Inflammatory macrophage (primary cell): ENCODE measurements at places on chromosomes 7 and 10.

DNA sequence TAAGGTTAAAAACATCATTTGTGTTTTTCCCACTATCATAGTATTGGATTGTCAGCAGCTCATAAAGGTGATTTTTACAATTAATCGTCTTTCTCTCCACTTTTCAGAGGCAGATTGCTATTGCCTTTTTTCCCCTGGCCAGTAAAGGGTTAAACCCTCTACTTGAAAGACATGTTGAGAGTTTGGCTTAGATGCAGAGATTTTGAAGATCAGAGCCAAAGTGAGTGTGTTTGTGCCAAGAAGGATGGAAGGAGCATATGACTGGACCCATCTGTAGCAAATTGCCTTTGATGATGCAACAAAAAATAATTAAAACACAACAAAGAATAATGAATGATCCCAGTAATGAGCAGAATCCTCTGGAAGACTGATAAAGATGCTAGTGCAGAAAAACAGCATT is 373.1 kb downstream of the MALRD1 start:
- DNase-seq, result no peak

DNA sequence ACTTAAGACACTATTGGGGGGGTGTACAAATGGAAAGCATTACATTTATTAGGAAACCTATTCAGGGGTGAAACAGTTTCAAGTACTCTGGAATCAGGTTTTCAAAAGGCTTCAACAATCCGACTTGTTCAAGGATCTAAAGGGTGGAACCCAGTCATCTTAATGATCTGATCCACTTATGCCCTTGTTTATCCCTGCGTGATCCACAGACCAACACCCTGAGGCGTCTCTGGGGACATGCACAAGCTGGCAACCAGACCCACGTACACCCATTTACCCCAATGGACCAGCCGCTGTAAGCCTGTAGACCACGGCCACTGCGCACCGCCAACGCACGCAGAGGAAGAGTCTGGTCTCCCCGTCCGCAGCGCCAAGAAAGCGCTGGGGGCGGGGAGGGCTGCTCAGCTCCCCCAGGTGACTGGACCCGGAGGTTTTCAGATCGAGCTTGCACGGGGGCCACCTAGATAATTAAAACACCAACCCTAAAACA is 13.4 kb downstream of the HNRNPF start:
- DNase-seq, result no peak

GRCh38 chr10:33799281-33799943 is 464.9 kb upstream of the NRP1 start:
- DNase-seq, result no peak

- DNase-seq, result peak; percentile 14
These were observed 12.0 kb downstream of the PPP1R17 start for GRCh38 chr7:31699050-31699449.

GRCh38 chr7:75756206-75756990 is 15.6 kb downstream of the CCL26 start:
- no peak for DNase-seq

DNA sequence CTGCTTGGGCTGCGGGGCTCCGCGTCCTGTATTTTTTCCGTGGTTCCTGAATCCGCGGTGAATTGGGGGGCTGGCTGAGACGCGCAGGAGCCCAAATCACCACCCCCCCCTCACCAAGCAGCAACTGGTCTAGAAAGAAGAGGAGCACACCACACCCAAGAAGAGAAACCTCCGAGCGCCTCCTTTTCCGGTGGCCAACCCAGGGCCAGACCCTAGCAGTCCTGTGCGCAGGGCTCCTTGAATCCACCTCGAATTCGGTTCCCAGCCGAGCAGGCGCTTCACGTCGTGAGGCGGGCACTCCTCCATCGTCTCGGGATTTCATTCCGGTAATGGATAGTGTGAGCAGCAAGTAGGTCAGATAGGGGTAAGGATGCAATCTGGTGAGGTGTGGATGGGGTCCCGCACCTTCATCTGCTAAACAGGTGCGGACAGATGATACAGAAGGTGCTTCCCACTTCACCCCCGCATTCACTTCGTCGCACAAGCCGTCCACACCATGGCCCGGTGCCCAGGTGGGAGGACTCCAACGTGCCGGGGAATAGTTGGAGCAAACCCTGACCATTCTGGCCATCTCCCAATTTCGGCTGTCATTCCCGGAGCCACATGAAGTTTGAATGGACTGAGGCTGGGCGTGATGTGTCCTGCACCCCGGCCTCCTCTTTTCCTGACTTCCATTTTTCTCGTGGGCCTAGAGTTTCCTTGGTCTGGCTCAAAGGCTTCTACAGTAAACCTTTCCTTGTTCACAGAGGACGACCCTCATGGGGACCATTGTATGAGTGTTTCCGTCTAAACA is 19.8 kb upstream of the ZNF273 start:
- no peak for DNase-seq

- DNase-seq, result no peak
These were observed 6.4 kb upstream of the RPP30 start for GRCh38 chr10:90865401-90865800.

DNA sequence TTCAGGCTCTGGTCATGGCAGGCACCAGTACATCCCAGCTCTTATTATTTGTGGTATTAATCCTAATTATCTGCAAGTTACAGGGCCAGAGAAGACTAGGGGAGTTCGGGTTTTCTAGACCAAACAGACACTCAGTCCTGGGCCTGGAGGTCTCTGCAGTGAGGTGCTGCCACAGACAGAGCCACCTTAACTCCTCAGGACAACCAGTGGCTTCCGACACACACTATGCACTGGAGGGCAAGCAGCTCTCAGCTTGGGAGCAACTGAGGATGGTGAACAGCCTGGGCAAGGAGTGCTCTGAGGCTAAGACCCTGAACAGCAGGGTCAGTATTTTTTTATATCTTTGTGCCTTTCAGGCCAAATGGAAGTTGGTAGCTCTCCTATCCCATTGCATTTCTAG is 19.0 kb downstream of the ACTA2 start:
- no peak for DNase-seq

DNA sequence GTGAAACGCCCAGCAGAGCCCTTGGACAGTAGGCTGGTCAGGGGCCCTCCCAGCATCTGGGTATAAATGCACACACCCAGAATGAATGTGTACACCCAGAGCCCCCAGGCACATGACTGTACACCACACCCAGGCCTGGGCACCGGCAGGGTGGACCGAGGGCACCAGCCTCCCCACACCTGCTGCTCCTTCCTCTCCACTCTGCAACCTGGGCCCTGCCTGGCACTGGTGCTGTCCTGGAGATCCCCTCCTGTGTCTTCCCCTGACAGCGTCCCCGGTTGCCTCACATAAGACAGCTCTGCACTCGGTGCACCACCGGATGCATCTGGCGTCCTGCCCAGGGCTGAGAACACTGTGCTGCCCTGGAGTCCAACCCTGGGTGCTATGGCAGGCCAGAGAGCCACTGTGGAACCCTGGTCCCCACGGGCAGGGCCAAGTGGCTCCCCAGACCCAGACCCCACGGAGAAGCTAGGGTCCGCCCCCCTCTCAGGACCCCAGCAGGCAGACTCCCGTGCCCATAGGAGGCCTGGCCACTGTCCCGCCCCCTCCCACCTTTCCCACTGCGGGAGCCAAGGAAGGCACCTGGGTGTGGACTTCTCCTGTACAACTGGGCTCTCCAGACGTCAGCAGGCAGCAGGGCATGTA is 6.6 kb downstream of the RASGEF1A start:
- no peak for DNase-seq

DNA sequence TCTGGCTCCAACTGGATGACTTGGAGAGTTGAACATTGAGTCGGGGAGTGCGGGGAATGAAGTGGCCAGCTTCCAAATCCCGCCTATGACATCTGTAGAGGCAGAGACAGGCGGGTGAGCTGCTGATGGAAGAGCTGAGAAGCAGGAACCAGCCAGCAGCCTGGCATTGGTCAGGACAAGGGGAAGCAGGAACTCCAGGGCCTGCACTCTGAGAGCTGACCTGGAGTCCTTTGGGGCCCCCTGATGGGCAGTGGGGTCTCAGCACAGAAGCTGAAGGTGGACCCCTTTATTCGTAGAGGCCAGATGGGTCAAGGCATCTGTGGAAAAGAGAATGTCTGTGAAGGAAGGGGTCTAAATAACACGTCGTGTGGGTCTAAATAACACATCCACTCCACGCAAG is 57.0 kb downstream of the SEC61G start:
- DNase-seq, result no peak

- DNase-seq, result no peak
These were observed 33.8 kb downstream of the TPST1 start for GRCh38 chr7:66238773-66239466.

DNA sequence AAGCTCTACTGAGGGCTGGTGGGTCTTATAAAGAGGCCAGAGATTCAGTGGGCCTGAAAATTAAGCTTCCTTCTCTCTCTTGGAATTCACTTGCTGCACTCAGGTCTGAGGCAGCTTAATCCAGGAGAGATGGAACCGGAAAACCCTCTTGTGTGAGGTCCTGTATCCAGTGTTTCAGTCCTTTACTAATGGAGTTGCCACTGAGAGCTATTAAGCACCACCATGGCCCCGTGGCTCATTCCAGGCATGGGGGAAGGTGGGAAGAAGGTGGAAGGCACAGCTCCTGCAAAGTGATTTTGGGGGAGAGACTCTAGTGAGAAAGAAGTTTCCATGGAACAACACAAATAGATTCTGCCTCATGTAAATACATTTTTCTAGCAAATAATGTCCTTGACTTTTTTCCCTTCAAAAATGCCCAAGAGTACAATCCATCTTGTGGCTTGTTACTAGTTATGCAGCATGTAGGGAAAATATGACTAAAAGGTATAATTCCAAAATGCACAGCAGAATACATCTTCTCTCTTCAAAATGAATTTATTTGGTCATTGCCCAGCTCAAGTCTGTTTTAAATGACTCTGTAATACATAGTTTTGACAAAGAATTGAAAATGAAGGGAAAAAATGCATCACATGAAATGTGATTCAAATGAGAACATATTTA is 46.7 kb upstream of the FOXI2 start:
- DNase-seq, result no peak

DNA sequence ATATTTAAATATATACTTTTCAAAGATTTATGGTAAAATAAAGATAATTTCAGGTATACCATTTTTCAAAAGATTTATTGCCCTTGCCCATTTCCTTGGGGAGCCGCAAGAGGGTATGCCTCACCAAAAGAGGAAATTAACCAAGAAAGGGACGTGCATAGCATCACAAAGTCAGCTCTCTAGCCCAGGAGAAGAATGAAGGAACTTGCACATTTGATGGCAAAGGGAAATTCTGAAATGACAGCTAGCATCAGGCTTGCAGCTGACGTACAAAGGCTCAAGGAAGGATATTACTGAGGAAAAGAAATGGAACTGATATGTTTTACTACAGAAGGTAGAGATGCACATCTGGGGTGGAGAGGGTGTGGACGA is 93.6 kb upstream of the RSU1 start:
- DNase-seq, result peak; percentile 77

GRCh38 chr7:91565499-91566401 is 301.5 kb downstream of the FZD1 start:
- DNase-seq, result no peak

GRCh38 chr7:139991269-139991666 is 71.5 kb downstream of the PARP12 start:
- DNase-seq, result no peak

DNA sequence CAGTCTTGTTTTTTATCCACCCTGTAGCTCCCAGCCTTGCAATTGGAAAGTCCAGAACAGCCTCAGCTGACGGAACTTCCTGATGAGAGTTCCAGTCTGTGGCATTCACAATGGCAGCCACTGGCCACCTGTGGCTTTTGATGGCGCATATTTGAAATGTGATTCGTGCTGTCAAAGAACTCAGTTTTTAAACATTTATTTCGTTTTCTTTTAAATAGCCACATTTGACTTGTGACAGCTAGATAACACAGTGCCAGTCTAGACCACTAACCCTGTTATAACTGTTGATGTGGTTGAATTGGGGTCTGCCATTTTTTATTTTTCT is 97.3 kb downstream of the INPP5A start:
- DNase-seq, result no peak

GRCh38 chr10:42768581-42769152 is 13.9 kb upstream of the BMS1 start:
- DNase-seq, result no peak

- DNase-seq, result no peak
These were observed 71.8 kb upstream of the LOXL4 start for GRCh38 chr10:98339799-98340198.

GRCh38 chr7:44261240-44261639 is 60.5 kb downstream of the YKT6 start:
- no peak for DNase-seq

- DNase-seq, result peak; percentile 55
These were observed 52.8 kb downstream of the NRF1 start for GRCh38 chr7:129664029-129665012.

GRCh38 chr7:103132995-103133688 is 15.8 kb downstream of the NAPEPLD start:
- no peak for DNase-seq

GRCh38 chr10:16967866-16968415 is 150.7 kb upstream of the RSU1 start:
- DNase-seq, result no peak

DNA sequence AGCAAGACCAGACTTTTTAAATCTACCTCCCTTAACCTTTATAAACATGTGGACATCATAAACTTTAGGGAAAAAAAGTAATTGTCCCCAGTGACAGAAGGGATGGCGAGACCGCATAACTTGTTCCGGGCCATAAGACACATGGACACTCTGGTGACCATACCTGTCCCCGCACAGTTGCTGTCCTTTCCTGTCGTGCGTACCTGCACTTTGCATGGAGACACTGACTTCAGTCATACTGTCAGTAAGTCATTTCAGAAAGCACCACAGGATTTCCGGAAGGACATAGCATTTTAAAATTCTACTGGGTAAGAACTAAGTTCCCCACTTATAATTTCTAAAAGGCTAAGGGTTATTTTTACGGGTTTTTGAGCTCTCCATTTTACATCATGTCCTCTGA is 120.9 kb downstream of the CREB5 start:
- no peak for DNase-seq

DNA sequence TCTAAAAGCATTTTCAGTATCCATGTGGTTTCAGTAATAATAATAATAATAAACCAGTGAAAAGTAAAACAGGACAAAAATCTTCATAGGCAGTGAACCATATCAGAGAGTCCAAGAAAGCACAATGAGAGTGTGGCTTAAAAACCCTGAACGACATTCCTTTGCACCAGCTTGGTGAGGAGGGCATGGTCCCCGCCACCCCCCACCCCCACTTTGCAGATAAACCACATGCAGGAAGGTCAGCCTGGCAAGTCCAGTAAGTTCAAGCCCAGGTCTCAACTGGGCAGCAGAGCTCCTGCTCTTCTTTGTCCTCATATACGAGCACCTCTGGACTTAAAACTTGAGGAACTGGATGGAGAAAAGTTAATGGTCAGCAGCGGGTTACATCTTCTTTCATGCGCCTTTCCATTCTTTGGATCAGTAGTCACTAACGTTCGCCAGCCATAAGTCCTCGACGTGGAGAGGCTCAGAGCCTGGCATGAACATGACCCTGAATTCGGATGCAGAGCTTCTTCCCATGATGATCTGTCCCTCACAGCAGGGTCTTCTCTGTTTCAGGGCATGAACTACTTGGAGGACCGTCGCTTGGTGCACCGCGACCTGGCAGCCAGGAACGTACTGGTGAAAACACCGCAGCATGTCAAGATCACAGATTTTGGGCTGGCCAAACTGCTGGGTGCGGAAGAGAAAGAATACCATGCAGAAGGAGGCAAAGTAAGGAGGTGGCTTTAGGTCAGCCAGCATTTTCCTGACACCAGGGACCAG is 172.5 kb downstream of the EGFR start:
- DNase-seq, result no peak
